RKO (cell line): ENCODE measurements at places on chromosomes 1 and 21.

GRCh38 chr1:7842517-7842916, 10.3 kb downstream of the UTS2 start:
- DNase-seq: no peak

- DNase-seq: no peak
Observed at GRCh38 chr1:183588827-183589226, 1.4 kb downstream of the NCF2 start.

GRCh38 chr1:225768662-225769426, 8.8 kb upstream of the SRP9 start:
- DNase-seq: no peak

- no peak for DNase-seq
Observed at GRCh38 chr21:34092262-34092921, 19.0 kb downstream of the MRPS6 start.

- DNase-seq: no peak
Observed at GRCh38 chr1:168887381-168887780, 158.4 kb upstream of the DPT start.
